ENCODE measurements at places on chromosomes 2 and 18.

GRCh38 chr2:19043893-19044292 is 314.5 kb downstream of the OSR1 start:
- no peak for DNase-seq

DNA sequence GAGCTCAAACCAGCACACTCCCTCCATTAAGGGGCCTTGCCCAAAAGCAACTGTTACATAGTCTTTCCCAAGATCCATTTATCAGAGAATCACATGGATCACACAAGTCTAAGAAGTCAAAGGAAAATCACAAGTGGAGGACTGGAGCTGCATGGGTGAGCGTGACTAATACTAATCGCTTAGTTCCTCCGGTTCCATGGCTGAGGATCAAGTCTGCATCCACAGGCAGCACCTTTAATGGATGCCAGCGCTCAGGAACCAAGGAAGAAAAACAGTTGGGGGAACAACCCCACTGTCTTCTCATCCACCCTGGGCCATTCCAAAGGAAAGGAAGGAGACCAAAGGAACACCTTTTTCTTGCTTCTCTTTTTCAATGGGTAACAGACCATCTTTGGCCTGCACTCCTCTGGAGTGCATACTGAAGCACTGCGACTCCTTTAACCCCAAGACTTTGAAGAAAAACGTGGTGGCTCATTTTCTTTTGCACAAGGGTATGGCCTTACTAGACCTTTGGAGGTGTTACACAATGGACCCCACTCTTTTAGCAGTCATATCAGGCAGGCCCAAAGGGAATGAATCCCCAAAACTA is 9.2 kb upstream of the WDR33 start:
- no peak for DNase-seq

DNA sequence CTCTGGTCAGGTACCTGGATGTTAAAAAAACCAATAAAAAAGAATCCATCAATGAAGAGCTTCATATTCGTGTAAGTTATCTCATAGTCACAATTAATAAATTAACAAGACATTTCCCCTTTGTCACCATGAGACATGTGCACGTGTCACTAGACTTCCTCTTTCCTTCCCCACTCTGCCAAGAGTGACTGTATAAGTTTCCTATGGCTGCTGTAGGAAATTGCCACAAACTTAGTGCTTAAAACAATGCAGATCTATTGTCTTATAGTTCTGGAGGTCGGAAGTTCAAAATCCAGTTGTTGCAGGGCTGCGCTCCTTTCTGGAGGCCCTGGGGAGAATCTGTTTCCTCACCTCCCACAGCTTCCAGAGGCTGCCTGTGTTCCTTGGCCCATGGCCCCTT is 35.8 kb downstream of the SLC9A4 start:
- no peak for DNase-seq

- no peak for DNase-seq
Observed at GRCh38 chr2:70511971-70512729, 41.5 kb downstream of the TGFA start.

- no peak for DNase-seq
Observed at GRCh38 chr2:198293281-198293680, 488.9 kb downstream of the PLCL1 start.

- no peak for DNase-seq
Observed at GRCh38 chr18:38695559-38696280, 1130.1 kb upstream of the CELF4 start.

Measured in T-helper 9 cell (primary cell).